ENCODE measurements at places on chromosomes 5 and 9. TPM values are rescaled to one million over a fixed set of nuclear protein-coding genes. Genes with fewer than 3 reads are reported as not detected.

The CATSPER3 gene
- total RNA-seq, result not detected

- DNase-seq, result no peak
These were observed 165.4 kb downstream of the EPB41L4A start for GRCh38 chr5:112253478-112254250.

DNA sequence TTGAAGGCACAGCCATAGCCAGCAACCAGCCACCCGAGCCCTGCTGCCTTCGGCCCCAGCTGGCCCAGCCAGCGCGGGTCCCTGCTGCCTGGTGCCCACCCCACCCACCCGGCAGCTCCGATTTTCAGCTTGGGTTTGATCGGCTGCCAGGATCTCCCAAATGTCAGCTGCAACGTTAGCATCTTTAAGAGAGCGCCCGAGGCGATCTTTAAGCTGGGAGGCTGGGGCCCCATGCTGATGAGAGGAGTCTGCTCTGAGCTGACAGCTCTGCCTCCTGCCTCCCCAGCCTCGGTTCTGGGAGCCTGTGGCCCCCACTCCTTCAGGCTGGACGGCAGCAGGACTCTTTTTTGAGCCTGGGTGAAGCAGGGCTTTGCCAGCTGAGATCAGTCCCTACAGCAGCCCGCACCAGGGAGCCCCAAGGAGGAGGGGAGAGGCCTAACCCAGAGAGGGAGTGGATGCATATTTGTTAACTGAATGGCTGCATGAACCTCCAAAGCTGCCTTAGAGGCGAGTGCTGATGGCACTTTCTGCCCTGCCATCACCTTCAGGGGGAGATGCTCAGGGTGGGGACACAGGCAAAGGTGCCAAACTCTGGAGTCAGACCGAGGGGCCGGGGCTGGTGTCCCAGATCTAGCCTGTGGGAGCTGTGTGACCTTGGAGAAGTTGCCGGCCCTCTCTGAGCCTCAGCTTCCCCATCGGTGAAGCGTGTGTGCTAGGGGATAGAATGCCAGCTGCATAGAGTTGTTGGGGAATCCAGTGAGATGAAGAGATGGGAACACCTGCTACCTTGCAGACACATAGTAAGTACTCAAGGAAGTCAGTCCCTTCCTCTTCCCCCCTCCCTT is 165.5 kb downstream of the C9orf50 start:
- no peak for DNase-seq

DNA sequence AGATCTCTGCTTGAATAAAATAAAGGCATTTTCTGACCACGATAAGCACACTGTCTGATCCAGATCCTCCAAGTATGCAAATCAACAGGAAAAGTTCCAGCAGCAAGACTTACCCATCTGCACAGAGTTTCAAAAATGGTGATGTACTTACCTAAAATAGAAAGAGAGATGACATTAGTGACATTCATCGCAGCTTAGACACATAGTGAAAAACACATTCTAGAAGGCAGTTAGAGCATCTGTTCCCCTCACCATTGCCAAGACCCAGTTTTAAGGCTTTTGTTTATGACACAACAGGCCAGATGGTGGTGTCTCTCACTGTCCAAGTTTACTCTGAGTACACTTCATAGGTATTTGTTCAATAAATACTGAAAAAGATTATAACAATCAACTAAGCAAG is 207.7 kb downstream of the PDE4D start:
- DNase-seq, result no peak

The ZBED3 gene
- 14.9 TPM for total RNA-seq

The CEL gene
- total RNA-seq, result 0.46 TPM

DNA sequence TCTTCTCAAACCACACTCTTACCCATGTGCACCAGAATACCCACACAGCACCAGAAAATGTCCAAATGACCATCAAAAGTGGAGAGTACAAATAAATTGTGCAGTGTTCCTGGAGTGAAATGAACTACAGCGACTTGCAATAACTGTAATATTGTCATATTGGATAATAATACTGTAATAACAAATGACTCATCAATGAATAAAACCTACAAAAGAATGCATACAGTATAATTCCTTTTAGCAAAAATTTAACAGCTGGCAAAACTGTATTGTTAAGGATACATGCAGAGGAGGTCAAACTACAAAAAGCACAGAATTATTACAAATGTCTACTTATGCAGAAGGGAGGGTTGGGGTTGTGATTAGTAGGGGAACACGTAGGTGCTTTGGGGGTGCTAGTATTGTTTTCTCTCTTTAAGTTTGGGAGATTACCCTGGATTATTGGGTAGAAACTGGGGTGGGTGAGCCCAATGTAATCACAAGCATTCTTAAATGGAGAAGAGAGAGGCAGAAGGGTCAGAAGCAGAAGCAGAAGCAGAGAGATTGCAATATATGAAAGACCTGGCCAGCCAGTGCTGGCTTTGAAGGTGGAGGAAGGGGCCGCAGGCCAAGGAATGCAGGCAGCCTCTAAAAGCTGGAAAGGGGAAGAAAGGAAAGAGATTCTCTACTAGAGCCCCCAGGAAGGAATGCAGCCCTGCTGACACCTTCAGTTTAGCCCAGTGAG is 21.8 kb downstream of the IRF1 start:
- DNase-seq, result no peak

The EMB gene
- total RNA-seq, result 78.0 TPM

The GPR150 gene
- total RNA-seq, result 0.42 TPM

The RIMOC1 gene
- total RNA-seq, result 20.1 TPM

DNA sequence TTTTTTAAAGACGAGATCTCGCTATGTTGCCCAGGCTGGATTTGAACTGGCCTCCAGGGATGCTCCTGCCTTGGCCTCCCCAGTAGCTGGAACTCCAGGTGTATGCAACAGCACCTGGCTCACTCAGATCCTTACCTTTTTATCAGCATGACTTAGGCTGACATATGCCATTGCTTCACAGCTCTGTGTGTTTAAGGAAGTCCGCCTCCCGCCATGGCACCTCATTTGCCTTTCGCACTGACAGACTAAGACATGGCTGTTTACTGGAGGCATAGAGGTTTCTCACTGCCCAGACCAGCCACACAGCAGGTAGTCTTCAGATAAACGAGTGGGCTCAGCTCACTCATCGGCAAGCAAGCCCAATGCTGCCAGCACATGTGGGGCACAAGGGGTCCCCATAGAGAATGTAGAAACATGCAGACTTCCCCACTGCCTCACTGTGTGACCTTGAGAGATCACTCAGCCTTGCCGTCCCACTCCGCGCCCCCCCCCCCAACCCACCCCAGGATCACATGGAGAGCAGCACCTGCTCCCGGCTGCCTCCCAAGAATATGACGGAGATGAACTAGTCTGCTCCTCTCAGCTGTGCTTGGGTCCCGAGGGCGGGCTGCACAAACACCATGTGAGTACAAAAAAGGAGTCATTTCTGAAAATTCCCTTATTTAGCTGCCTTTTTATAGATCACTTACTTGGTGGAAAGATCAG is 62.8 kb downstream of the DCP2 start:
- DNase-seq, result no peak

DNA sequence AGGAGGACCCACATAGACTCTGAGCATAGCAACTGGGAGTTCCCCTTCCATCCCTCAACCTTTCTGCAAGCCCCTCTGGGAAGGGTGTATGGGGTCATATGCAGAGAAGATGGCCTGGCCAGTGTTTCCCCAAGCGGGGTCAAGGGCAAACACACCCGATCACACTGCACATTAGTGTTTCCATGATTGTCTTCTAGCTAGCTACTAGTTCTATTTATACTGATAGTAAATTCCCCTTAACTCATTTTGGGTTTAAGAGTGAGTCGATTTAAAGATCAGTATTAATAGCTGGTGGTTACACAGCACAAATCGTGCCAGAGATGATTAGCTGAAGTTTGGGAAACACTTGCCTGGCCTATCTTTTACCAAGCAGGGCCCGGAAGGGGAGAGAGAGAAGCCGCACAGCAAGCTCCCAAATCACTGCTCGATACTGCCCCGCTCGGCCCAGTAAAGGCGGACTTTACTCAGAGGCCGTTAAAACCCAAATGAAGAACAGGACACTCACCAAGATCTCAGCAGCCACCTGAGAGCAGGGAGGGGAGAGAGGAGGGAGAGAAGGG is 29.4 kb upstream of the TNIP1 start:
- no peak for DNase-seq

Data from thyroid gland (tissue), 4 donors.